GM12892 (cell line): ENCODE measurements at places on chromosomes 13 and 19.

GRCh38 chr13:33146843-33147611 lies 130.8 kb downstream of the KL start:
- peak; percentile 25 for DNase-seq

DNA sequence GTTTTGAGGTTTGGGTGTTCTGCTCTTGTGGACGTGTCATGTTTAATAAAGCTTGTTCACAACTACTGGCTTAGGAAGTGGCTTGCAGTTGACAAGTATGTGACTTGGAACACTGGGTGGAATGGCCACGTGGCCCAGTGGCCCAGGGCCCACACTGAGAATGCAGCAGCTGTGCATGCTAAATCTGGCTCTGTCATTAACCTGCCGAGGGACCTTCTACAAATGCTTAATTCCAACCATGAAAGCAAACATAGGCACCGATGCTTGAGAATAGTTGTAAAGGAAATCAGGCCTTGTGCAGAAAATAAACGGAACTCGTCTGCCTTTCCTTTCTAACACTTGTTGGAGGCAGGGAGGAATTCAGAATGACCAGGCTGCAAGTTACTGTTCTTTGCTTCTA lies 11.6 kb upstream of the CLDN10 start:
- DNase-seq = no peak

- DNase-seq = no peak
Observed at GRCh38 chr19:38389101-38389925, 816 bp downstream of the SPRED3 start.

- no peak for DNase-seq
Observed at GRCh38 chr13:89845874-89846273, 1501.6 kb upstream of the MIR17HG start.

DNA sequence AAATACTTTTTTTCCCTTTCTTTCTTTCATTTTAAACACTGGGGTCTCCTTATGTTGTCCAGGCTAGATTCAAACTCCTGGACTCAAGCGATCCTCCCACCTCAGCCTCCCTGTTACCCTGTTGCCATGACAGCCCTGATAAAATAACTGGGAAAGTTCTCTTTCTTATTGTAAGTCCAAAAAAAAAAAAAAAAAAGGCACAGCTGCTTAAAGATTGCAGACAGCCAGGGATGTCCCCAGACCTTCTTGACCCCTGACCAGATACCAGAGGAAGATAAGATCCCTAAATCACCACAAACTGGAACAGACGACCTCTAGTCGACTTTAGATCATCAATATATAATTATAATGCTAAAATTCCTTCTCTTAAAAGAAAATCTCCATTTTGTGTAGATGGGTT lies 1.1 kb upstream of the MVB12A start:
- DNase-seq = no peak

GRCh38 chr19:49189259-49189658 lies 31.7 kb downstream of the TRPM4 start:
- DNase-seq = no peak

- DNase-seq = no peak
Observed at GRCh38 chr13:45196622-45197021, 4.2 kb downstream of the KCTD4 start.

- no peak for DNase-seq
Observed at GRCh38 chr19:54209811-54210494, 9.3 kb downstream of the RPS9 start.

DNA sequence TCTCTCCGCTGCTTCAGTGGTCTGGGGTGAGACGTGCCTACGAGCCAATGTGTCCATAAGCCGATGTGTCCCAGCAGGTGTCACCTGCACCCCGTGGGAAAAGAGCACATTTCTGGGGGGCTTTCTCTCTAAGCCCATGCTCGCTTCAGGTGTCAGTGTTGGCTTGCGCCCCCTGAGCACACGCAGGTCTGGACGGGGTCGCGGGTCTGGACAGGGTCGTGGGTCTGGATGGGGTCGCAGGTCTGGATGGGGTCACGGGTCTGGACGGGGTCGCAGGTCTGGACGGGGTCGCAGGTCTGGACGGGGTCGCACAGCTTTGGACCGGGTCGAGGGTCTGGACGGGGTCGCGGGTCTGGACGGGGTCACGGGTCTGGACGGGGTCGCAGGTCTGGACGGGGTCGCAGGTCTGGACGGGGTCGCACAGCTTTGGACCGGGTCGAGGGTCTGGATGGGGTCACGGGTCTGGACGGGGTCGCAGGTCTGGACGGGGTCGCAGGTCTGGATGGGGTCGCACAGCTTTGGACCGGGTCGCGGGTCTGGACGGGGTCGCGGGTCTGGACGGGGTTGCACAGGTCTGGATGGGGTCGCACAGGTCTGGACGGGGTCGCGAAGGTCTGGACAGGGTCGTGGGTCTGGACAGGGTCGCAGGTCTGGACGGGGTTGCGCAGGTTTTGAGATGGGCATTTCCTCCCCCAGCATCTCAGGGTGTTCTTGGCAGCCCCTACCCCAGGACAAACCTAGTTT lies 24.5 kb upstream of the TFDP1 start:
- DNase-seq = no peak

DNA sequence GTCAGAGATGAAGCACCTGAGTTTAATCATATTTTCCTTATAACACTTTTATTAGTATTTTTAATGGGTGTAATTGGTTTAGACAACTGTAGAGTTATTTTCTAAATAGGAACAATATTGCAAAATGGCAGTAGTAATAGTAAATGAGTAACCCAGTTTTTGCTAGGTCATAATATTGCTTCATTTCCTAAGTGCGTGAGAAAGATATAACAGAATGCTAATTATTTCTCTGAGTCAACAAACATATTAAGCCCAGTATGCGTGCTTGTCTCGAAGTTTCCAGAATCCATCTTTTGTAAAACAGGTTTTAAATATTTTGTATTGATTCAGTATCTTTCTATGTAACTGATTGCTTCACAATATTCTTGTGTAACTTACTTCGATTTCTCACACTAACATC lies 315.3 kb downstream of the MYO16 start:
- no peak for DNase-seq

DNA sequence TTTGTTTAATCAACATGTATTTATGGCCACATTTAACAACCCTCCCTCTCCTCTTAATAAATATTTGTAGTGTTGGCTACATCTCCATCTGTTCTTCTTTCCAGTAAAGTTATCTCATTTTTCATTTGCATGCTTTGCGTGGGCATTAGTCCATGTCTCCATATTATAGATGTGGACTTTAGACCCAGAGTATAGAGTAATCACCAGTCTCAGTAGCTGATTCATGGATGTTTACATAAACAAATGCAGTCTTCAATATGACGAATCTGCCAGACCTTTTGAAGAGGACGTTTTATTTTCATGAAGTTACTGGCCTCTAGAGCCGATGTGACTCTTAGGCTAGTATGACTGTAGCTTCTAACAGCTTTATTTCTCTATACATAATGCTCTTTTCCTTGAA lies 1546.2 kb downstream of the OLFM4 start:
- no peak for DNase-seq

- DNase-seq = no peak
Observed at GRCh38 chr13:83691966-83692365, 190.3 kb downstream of the SLITRK1 start.

- peak; percentile 61 for DNase-seq
Observed at GRCh38 chr19:48403606-48404005, 10.1 kb downstream of the GRIN2D start.

- DNase-seq = no peak
Observed at GRCh38 chr13:21176982-21177284, 475 bp downstream of the MRPL57 start.

DNA sequence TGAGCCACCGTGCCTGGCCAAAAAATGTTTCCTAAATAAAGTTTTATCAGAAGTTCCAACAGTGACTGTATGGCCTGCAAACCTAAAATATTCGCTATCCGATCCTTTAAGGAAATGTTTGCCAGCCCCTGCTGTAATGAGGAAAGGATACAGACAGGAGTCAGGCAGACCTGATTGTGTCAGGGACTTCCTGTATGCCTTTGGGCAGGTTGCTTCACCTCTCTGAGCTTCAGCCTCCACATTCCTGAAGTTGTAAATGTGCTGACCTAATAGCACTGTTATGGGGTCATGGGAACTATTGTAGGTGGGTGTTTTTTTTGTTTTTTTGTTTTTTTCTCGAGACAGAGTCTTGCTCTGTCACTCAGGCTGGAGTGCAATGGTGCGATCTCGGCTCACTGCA lies 6.2 kb downstream of the ABHD8 start:
- DNase-seq = no peak

DNA sequence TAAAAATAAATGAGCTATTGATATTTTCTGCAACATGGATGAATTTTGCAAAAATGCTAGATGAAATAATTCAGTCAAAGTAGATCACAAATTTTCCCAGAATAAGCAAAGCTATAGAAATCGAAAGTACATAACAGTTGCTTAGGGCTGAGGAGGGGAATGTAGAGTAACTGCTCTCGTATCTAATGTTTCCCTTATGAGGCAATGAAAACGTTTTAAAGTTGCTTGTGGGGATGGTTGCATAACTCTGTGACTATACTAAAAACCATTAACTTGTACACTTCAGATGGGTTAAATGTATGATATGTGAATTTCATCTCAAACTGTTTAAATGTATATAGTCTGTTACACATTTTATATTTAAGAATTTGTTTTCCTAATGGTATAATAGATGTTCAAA lies 231.7 kb downstream of the GGACT start:
- no peak for DNase-seq

DNA sequence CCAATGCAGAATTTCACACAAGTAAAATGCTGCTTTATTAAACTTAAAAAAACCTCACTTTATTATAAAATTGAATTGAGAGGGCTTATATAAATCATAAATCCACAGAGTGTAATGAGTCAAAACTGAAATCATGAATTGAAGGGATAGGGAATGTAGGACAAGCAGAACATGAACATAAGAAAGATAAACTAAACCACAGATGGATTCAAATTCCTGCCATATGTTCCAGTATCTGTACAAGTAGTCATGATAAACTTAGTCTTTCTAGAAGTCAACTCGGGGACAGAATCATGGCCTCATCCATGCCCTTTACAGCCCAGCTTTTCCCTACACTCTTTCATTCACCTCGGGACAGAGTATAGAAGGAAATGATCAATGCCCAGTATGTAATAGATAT lies 16.6 kb downstream of the LMO7 start:
- DNase-seq = no peak

- DNase-seq = peak; percentile 11
Observed at GRCh38 chr19:16017138-16017490, 59.2 kb upstream of the TPM4 start.

DNA sequence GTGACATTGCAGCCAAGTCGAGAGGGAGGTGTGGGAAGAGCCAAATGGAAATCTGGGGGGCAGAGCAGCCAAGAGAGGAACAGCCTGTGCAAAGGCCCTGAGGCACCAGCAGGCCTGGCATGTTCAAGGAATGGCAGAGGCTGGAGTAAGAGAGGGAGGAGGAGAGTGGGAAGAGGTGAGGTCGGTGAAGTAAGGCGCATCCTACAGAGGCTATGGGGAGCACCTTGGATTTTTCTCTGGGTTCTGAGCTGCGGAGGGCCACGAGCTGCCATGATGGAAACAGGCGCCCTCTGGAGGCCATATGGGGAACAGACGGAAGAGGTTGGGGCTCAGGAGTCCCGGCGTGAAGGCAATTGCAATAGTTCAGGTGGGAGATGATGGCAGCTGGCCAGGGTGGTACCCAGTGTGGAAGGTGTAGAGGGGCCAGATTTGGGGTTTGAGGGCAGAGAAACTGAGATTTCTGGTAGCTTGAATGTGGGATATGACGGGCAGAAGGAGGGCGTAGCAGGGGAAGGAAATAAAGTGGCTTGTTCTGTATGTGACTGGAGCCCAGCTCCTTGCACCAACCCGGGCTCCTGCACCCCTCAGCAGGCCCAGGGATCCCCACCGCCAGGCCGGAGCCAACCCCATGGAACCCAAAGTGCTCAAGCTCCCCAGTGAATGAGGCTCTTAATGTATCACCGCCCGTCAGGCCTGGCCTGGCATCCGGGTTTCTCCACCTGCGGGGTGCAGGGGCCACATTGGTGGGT lies 20.5 kb upstream of the STRN4 start:
- peak; percentile 77 for DNase-seq

DNA sequence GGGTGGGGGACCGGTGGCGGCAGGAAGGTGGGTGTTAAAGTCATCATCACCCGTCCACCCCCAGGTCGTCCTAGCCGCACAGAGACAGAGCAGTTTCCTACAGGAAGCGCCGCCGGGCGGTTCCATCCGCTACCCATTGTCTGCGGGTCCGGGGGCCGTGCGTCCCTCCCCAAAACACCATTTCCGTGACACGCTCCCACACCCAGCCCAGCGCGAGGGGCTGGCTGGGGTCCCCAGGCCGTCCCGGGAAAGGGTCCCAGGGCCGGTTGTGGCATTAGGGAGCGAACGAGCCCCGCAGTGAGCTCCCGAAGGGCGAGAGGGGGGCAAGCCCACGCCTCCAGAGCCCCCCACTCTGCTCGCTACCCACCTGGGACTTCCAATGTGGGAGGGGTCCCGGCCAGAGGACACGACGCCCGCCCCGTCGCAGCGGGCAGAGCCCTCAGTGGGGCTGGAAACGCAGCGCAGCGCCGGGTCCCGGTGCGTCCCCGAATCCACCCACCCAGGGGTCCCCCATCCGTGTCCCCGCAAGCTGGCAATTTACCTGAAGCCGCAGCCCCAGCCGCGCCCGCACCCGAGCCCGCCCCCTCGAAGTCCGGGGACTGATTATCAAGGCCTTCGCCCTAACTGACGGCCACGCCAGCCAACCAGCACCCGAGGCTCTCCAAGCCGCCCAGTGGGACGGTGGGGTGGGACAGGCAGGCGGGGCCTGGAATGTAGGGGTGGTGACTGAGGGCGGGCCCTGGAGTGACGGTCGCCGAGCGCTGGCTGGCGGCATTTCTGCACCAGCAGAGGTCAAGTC lies at the start of gene KANK3:
TSS of gene KANK3 (minus strand) at position 579 of the 799 bp plus-strand sequence. CDS start 5,434 bp downstream, outside the sequence.
- DNase-seq = peak; percentile 99

- DNase-seq = no peak
Observed at GRCh38 chr19:47419789-47420188, 462 bp upstream of the MEIS3 start.

DNA sequence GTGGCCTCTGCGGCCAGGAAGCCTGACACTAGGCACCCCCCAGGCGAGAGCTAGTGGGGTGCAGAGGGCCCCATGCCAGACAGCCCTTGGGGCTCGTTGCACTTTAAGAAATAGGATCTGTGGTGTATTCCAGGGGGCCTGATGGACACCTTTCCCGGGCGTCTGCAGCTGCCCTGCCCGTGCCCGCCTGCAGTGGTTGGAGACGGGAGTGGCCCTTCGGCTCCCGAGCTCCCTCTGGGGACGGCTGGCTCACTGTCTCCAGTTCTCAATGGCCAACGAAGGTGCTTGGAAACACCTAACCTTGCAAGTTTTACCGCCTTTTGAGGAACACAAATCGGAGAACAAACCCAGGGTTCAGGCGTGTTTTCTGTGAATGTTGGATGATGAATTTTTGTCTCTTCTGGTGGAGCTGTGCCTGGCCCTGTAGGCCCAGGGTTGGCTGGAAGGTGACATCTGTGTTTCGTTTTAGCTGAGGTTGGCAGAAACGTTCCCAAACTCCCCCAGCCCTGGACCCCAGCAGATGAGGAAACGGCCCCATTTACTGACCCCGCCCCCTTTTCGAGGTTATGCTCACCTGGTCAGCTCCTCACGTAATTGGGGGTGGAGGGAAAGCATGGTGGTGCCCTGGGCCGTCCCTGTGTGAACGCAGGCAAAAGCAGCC lies 17.4 kb upstream of the NPAS1 start:
- DNase-seq = no peak
